ENCODE measurements at places on chromosomes 13 and 19. TPM values are rescaled to one million over a fixed set of nuclear protein-coding genes. Genes with fewer than 3 reads are reported as not detected.

- peak; percentile 89 for DNase-seq
These were observed 136.8 kb downstream of the DCLK1 start for GRCh38 chr13:35994131-35994966.

DNA sequence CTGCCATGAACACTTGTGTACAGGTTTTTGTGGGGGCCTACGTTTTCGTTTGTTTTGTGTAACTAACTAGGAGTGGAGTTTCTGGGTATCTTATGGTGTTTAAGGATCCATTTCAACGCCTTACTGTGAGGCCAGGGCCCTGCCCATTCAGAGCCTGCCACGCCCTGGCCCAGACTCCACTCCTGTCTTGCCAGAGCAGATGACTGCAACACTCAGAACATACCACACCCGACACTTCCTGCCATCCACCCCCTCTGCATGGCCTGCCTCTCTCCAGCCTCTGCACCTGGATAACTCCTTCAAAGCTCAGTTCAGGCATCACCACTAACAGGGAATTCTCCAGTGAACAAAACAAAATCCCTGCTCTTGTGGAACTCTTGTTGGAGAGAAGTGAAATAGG is 43.2 kb downstream of the RGCC start:
- DNase-seq = no peak

DNA sequence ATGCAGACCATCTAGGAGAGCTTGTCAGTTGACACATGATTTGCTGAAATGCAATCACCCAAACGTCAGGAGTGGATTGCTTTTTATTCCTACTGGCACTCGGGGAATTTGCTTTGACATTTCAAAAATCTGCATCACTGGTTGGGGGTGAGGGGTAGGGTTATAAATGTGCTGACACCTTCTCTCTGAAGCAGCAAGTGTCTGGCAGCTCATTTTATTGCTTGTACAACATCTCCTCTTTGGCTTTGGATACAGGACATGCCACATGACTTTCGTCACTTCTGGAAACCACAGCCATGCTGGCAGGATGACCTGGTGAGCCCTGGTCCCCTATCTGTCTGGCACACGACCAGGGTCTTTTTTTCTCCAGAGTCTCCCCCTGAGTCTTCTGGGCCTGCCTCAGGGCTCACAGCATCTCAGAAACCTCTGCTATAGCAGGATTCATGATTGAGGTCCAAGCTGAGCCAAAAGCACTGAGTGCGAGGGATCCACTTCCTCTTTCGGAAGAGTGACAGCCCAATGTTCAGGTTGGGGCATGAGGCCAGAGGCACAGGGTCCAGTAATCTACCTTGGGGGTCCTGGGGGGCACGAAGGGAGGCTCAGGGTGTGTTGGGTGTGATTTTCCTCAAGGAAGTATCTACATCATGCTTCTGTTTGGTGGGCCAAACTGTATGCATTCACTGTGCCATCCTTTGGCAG is 60.1 kb downstream of the HSPH1 start:
- no peak for DNase-seq

DNA sequence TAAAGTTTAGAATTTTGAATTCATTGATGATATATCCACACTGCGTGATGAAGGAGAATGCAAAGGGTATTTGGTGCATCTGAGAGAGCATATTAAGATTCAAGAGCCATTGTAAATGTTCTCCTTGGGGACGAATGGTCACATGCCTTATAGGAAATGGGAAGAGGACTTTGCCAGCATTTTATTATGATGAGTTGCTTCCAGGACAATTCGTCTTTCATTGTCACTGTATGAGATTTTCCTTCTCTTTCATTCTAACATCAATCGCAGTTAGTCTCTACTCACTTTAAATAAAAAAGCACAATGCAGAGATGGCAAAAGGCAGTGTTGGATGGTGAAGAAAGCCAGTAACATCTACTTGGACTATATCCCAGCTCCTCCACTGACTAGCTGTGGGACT is 21.4 kb downstream of the WDFY2 start:
- no peak for DNase-seq

GRCh38 chr13:75437582-75438318 is 44.2 kb downstream of the TBC1D4 start:
- no peak for DNase-seq

- DNase-seq = no peak
These were observed 96.4 kb downstream of the ZDHHC20 start for GRCh38 chr13:21362741-21363140.

DNA sequence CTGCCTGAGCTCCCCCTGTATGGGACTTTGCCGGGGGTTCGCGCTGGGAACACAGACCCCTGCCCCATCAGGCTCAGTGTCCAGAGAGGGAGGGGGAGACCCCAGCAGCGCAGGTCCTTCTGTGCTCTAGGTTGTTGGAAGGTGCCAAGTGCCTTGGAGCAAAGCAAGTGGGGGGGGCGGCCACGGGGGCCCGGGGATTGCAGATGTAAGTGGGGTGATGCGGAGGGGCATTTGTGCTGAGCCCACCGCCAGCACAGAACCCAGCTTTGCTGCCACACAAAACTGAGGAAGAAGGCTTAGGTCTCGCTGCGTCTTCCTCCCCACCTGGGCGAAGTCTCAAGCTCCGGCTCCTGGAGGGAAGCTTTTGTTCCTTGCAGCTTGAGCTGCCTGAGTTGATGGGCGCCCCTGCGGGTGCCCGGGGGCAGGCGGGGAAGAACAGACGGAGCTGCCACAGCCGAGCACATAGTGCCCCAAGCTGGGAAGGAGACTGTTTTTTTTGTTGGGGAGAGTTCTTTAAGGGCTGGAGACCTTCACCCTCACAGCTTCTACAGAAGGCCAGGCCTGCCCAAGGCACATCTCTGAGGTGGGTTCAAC is 1.5 kb upstream of the NTN5 start:
- no peak for DNase-seq

DNA sequence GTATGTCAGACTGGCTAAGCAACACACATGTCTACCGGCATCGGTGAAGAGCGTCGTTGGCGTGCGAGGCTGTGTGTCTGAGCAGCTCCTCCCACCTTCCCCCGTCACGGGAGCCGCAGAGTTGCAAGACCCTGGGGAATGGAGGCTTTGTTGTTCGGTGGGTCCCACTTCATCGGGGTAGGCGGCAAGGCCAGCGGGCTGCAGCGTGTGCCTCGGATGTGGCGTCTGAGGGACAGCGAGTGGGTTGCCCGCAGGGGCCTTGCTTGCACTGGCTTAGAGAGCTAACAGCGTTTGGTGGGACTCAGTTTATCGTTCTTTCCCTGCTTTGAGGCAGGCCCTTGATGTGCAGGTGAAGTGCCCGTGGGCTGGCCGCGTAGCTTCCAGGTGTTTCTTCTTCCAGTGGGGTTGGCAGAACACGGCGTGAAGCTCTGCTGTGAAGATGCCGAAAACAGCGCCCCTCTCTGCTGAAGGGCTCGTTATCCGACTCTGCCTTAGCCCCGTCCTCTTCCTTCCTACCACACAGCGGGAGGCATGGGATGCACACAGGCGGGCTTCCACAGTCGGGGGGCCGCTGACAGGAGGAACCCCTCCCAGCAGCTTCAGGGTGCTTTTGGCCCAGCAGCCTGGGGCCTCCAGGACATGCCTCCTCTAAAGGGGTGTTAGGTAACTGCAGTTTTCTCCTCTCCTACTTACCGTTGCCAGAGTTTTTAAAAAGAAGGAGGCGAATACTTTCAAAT is 85.2 kb downstream of the ATP11A start:
- no peak for DNase-seq

DNA sequence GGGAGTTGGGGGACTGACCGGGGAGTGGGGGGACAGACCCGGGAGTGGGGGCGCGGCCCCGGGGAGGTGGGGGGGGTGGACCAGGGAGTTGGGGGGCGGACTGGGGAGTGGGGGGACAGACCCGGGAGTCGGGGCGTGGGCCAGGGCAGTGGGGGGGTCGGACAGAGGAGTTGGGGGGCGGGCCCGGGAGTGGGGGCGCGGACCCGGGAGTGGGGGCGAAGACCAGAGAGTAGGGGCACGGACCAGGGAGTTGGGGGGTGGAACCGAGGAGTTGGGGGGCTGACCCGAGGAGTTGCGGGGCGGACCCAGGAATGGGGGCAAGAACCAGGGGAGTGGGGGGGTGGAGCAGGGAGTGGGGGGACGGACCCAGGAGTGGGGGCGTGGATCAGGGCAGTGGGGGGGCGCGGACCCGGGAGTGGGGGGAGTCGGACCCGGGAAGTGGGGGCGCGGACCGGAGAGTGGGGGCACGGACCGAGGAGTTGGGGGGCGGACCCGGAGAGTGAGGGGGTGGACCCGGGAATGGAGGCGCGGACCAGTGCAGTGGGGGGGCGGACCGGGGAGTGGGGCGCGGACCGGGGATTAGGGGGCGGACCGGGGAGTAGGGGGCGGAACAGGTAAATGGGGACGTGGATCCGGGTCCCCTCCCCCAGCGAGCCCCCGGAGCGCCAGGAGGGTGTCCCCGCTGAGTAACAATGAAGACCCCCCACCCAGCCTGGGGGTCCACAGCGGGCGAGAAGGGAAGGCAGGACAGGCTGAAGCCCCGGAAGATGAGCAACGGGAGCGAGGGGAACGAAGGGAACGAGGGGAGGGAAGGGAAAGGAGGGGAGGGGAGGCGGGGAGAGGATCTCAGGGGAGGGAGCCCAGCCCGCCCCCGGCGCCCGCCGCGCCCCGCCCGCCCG is 589 bp downstream of the R3HDM4 start:
- no peak for DNase-seq

GRCh38 chr13:92460479-92460878 is 766.1 kb upstream of the GPC6 start:
- no peak for DNase-seq

- no peak for DNase-seq
These were observed 572.5 kb upstream of the SLC10A2 start for GRCh38 chr13:103638706-103639105.

DNA sequence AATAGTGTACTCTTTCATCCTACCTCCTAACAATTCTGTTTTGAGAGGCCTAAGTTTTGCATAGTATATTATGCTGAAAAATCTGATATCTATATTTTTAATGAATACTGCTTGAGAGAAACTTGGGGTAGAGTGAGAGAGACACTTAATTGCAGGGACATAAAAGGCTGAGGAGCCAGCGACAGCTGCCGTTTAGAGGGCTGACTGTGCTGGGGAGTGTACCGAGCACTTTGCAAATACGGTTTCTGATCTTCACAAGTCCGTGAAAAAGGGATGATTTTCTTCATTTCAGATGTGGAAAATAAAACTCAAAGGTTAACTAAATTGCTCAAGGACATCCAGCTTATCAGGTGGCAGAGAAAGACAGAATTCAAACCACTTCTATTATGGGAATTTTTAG is 97.4 kb downstream of the CAB39L start:
- no peak for DNase-seq

GRCh38 chr13:45156565-45157361 is 36.5 kb downstream of the GTF2F2 start:
- DNase-seq = no peak

DNA sequence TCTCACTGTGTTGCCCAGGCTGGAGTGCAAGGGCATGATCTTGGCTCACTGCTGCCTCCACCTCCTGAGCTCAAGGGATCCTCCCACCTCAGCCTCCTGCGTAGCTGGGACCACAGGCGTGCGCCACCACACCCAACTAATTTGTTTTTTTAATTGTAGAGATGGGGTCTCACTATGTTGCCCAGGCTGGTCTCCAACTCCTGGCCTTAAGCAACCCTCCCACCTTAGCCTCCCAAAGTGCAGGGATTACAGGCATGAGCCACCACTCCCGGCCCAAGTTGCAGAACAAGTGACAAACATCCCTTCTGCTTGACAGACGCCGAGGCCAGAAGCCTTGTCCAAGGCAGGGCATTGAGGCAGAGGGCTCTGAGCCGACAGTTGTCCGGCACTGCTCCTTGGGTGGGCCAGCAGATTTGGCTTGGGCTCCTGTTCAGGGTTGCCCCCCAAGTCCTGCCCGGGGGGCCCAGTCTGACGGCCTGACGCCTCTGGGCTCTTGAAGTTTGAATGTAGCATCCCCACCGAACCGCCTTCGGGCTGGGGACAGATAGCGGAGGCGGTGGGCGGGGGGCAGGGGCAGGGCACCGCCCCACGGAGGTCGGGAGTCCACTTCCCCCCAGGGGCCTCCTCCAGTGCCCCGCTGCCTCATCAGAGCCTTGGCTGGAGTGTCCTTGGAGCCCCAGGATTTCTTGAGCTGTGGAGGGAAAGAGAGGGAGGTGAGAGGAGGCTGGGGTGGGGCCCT is 5.7 kb upstream of the SPACA4 start:
- DNase-seq = no peak

- no peak for DNase-seq
These were observed 33.2 kb upstream of the RFC3 start for GRCh38 chr13:33784738-33785137.

GRCh38 chr13:93286047-93286446 is 59.4 kb downstream of the GPC6 start:
- no peak for DNase-seq

The DENND1C gene
- total RNA-seq = not detected

The COL5A3 gene
- 0.14 TPM for total RNA-seq

The ZNF493 gene
- total RNA-seq = 8.9 TPM

The LRP3 gene
- 11.7 TPM for total RNA-seq

The EHD2 gene
- 19.9 TPM for total RNA-seq

The CTXN1 gene
- total RNA-seq = 3.6 TPM

All from H4 (cell line).